ENCODE measurements at places on chromosomes 2 and 18. TPM values are rescaled to one million over a fixed set of nuclear protein-coding genes. Genes with fewer than 3 reads are reported as not detected.

DNA sequence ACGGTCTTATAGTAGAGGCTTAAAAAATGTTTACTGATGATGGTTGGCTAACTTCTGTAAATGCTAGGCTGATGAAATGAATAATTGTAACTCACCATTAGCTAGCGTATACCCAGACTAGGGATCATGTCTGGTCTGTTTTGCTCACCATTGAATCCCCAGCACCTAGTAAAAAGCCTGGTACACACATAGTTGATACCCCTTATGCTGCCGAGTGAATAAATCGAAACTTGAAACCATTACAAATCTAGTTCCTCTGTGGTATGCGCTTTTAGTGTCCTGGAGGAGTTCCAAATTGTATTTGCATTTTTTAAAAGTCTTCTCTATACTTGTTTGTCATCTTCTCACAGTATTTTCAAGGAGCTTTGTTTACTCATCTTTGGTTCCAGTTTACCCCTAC, 1.3 kb downstream of the TAF1B start:
- H3K4me1 ChIP-seq: peaks cover 13% of the 10 kb centered on the region
- no peak overlapping the region for H3K27ac ChIP-seq
- no peaks in the 10 kb centered on the region for H3K27me3 ChIP-seq
- H3K4me3 ChIP-seq: peak overlapping the region; percentile 80
- H3K36me3 ChIP-seq: no peaks in the 10 kb centered on the region

DNA sequence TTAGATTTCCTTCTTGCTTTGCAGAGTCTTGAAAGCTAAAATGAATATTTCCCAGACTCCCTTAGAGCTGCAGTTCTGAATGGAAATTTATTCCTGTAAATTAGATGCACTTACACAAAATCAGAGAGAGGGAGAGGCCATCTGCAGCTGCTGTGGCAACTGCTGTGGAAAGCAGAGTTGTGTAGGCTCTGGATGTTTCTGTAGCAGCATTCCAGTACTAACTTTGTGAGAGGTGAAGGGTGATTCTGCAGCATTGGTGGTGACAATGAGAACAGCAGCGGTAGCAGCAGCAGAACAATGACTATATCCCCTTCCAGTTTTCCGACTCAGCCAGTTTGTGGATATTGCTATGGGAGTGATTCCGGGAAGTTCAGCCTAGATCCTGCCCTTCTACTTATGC, 433.0 kb upstream of the REG3G start:
- no peaks in the 10 kb centered on the region for H3K36me3 ChIP-seq
- no peak overlapping the region for H3K4me3 ChIP-seq
- no peaks in the 10 kb centered on the region for H3K27me3 ChIP-seq
- no peak overlapping the region for H3K27ac ChIP-seq

GRCh38 chr2:120630031-120630701, 105.5 kb upstream of the GLI2 start:
- H3K4me1 ChIP-seq: no peaks in the 10 kb centered on the region
- no peak for DNase-seq
- H3K4me3 ChIP-seq: no peak overlapping the region
- H3K27ac ChIP-seq: no peak overlapping the region

DNA sequence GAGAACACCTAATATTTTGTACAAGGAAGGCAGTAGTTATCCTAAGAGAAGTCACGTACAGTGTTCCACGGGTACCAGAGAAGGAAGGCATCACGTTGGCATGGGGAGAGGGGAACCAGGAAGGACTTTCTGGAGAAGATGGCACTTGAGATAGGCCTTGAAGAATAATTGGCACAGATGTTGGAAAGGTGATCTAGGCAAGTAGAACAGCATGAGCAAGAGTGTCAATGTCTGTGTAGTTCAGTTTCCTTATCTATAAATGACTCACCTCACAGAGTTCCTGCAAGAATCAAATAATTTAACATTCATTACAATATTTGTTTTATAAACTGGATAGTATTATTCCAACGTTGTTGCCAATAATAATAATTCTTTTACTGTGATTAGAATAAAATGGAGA, 48.3 kb upstream of the BZW1 start:
- H3K27ac ChIP-seq: no peak overlapping the region
- H3K36me3 ChIP-seq: no peaks in the 10 kb centered on the region
- H3K4me1 ChIP-seq: no peaks in the 10 kb centered on the region
- H3K27me3 ChIP-seq: no peaks in the 10 kb centered on the region
- H3K4me3 ChIP-seq: no peak overlapping the region
- DNase-seq: no peak

The DAPL1 gene
- total RNA-seq: not detected

The CPLX4 gene
- not detected for total RNA-seq

The RNF152 gene
- 10.2 TPM for total RNA-seq
